ENCODE measurements at places on chromosomes 4 and X.

- no peak for DNase-seq
Observed at GRCh38 chr4:15964159-15964558, 1.2 kb upstream of the FGFBP2 start.

DNA sequence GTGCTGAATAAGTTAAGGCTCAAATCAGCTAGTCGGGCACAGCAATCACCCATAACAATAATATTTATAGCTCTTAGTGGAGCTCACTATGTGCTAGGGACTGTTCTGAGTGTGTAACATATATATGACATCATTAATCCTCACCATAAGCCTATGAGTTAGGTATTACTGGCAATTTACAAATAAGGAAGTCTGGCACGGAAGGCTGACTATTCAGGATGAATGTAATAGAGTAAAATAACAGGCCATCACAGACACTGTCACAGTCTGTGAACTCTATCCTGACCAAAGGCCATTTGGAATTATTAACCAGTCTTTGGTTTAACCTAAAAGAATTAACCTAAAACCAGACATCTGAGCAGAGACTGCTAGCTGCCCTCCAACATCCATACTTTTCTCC, 119.3 kb downstream of the C4orf51 start:
- no peak for DNase-seq

DNA sequence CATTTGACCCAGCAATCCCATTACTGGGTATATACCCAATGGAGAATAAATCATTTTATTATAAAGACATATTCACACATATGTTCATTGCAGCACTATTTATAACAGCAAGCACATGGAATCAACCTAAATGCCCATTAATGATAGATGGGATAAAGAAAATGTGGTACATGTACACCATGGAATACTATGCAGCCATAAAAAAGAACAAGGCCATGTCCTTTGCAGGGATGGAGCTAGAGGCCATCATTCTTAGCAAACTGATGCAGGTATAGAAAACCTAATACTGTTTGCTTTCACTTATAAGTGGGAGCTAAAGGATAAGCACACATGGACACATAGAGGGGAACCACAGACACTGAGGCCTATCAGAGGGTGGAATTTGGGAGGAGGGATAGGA, 22.6 kb downstream of the RASSF6 start:
- DNase-seq = no peak

- no peak for DNase-seq
Observed at GRCh38 chr4:26094911-26095310, 180.9 kb downstream of the SMIM20 start.

DNA sequence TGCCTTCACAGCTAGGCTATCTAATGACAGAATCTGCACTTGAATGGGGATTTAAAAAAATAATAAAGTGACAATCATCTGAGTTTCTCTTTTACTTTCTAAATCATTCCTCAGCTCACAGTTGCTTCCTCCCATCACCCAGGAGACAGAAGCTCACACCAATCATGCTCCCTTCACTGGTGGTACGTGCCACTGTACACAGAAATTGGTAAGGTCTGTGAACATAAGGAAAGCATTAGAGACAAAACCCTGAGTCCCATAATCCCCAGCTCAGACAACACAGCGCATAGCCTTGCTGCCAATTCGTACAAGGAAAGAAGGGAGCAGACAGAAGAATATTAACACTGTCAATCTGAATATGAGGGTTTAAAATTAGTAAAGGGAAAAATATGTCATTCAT, 133.1 kb downstream of the IDS start:
- DNase-seq = no peak

DNA sequence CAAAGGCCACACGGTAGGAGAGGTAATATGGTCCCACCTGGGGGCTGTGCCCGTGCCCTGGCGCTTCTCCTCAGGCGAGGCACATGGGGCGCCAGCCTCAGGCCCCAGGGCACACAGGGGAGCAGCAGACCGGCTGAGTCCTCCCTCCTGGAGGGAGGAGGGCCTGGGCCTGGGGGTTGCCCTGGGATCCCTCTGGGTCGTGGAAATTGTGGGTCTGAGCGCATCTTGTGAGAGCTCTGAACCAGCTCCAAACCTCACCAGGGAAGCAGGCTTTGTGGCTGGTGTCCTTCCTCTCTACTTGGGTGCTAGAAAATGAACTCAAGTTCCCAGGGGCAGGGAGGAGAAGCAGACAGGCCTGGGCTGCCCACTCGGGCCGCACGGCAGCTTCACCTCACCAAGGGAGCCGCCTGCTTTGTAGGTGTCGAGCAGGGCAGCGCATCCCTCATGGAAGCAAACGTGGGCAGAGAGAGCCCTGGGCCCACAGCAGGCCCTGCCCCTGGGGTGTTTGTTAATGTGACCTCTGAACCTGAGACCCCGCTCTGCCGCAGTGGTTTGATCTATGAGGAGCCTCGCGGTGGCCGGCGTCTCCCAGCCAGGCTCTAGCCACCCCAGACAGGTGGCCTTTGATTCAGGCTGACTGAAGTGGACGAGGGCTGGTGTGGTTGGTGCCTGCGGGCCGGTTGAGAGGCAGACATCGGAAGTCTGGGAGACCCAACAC, 10.8 kb downstream of the HTRA3 start:
- DNase-seq = no peak

DNA sequence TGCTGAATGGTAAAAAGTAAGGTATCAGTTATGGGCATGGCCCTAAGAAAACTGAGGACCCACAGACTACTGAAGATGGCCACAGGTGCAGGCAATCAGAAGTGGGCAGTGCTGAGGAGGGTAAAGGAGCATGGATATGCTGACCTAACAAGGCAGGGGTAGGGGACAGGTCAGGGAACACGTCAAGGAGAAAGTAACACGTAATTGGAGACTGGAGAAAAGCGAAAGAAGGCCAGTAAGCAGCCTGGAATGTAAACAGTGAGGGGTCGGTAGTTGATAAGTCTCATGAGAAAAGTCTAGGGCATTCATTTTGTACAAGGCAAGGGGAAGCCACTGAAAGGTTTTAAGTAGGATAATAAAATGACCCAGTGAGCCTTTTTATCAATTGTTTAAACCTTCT, 153.3 kb downstream of the PRDM5 start:
- DNase-seq = peak; percentile 30

DNA sequence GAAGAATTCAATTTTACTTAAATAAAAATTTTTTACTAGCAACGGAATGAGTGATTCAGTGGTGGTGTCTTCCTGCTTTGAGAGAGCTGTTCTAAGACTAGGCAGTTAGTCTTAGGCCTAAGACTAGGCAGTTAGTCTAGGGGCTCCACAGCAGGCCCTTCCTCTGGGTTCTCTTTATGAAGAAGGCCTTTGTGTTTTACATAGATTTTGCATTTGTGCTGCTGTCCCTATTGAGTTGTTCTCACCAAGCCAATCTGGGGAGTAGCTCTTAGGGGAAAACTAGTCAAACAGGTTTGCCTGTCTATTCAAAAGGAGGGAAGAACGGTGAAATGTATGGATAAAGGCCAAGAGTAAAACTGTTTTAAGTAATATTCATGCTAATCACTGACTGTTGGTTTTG, 7.6 kb downstream of the UGT8 start:
- no peak for DNase-seq

GRCh38 chr4:116387937-116388474, 697.4 kb downstream of the TRAM1L1 start:
- no peak for DNase-seq

GRCh38 chr4:177229331-177229730, 80.3 kb upstream of the NEIL3 start:
- peak; percentile 9 for DNase-seq

- DNase-seq = no peak
Observed at GRCh38 chr4:26233350-26233749, 87.5 kb upstream of the RBPJ start.

DNA sequence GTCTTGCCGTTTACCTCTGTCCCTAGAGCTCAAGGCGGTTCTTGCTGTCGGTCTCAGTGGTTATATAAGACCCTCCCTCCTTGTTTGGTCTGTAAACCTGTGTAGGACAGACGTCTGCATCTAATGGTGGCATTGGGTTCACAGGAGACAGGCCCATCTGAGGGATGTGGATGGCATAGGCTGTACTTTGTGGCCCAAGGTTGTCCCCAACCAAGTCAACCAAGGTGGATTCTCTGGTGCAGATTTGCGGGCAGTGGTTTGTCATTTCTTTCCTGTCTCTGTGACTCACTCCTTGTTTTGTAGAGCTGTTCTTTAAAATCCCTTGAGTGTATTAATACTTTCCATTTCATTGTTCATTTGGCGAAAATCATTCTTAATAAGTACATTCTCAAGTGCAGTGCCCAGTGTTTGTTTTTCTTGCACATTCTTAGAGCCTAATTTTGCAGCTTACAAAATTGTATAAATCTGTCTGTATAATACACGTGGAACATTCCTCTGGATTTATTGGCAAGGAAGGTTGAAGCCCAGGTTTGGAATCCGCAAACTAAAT, 68.0 kb upstream of the TLR2 start:
- no peak for DNase-seq

DNA sequence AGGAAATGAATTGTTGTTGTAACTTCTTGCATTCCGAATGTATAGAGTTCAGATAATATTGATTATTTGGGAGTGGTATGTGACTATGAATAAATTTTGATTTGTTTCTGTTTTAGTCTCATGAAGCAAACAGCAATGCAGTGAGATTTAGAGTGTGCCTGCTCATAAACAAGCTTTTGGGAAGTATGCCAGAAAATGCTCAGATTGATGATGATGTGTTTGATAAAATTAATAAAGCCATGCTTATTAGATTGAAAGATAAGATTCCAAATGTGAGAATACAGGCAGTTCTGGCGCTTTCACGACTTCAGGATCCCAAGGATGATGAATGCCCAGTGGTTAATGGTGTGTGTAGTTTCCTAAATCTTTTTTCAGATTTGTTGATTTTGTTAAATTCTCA, 2.0 kb downstream of the NCAPG start:
- DNase-seq = no peak

GRCh38 chr4:152434011-152434410, 101.9 kb downstream of the FBXW7 start:
- DNase-seq = no peak

DNA sequence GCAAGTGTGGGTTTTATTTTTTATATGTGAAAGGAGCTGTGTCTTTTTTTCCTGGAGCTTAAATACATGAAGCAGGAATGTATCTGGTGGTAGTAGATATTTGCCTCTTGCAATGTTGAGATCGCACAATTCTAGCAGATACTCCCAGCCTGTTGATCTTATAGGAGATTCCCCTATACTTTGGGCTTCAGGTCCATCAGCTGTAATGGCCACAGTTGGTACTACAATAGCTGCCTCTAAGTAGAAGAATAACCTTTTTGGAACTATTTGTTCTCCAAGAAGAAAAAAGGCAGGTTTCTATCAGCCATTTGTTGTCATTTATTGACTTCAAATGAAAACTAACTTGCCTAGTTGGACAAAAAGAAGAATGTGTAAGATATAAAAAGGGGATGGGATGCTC, 37.7 kb downstream of the LIMCH1 start:
- no peak for DNase-seq

- no peak for DNase-seq
Observed at GRCh38 chr4:125573368-125573767, 258.6 kb downstream of the FAT4 start.

- DNase-seq = no peak
Observed at GRCh38 chrX:20665481-20665880, 398.8 kb upstream of the RPS6KA3 start.

DNA sequence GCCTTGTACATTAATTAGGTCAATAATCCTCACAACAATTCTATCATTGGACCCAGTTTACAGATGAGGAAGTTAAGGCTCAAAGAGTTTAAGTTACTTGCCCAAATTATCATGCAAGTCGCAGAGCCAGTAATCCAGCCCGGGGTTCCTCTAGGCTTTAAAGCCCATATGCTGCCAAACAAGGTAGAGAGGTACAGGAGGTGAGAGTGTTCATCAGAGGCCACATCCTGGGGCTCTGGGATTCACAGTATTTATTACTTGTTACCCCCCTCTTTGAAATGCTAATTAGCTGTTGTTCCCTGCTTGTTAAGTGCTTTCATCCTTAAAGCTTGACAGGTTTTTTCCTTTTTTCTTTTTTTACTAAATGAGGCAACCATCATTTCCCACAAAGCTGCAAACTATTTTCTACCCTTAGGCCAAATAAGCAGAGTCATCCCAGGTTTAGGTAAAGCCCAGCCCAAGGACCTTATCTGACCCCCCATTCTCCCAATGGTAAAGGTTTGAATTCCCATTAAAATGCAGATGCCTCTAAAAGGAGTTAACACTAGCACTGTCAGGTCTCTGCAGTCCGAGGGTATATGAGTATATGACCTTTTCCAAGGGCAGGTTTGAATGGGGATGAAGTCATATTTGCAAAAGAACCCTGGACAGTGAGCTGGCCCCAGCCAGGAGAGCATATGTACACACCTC, 150.3 kb downstream of the SOX3 start:
- no peak for DNase-seq

DNA sequence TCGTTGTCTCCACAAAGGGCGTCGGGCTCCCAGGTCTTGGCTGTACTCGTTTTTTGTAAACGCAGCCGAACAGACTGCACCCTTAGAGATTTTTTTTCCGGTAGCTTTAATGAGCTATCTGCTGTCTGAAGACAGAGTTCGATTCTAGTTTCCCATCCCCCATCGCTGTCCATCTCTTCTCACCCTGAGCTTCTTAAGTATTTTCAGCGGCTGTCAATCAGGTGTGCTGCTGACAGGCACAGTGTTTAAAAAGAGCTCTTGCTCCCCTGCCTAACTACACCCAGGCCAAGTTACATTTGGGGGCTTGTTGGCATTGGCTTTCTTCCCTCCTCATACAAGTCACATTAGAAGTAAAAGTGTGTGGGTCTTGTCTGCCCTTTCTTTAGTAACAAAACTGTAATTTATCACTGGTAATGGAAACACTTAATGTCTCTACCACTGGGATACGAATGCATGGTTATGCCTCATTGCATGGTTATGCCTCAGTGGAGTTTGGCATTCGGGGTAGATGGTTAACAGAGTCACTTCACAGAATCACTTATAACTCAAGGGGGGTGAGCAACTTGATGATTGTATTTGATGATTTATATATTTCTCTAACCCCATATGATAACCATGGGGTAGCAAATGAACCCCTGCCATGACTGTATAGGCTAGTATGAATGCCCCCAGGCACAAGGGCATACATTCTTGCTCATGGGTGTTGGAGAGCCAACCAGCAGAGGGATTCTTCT, 1.4 kb upstream of the ARHGAP6 start:
- DNase-seq = no peak

- DNase-seq = no peak
Observed at GRCh38 chr4:53494851-53495250, 96.4 kb downstream of the LNX1 start.

- DNase-seq = peak; percentile 87
Observed at GRCh38 chr4:70705183-70706043, 16.4 kb upstream of the RUFY3 start.

- peak; percentile 88 for DNase-seq
Observed at GRCh38 chr4:20251796-20252655, at the start of gene SLIT2. SLIT2 (plus strand) TSS chr4:20251905; CDS start chr4:20253816, 1,911 bp downstream.

- no peak for DNase-seq
Observed at GRCh38 chr4:107625391-107625902, 94.6 kb downstream of the PAPSS1 start.

DNA sequence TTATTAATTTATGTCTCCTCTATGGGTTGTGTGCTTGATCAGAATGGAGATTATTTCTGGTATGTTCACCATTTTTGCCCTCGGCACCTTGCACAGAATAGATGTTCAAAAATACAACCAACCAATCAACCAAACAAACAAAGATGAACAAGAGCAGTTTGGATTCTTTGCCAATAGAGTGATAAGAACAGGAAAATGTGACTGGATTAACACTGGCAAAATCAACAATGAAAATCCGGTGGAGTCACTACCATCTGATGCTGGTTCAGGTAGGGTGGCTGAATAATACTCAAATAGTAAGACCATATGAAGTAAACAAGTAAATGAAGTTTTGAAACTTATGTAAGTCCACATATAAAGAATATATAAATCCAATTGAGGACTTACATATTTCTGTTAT, 685.0 kb upstream of the EPHA5 start:
- no peak for DNase-seq

- no peak for DNase-seq
Observed at GRCh38 chr4:10984815-10985214, 300.2 kb upstream of the CLNK start.

Measured in urothelium cell line (cell line).